Eye (tissue), 1 donor: ENCODE measurements at places on chromosomes 13 and 19.

- DNase-seq = no peak
Observed at GRCh38 chr19:39251081-39251480, 2.4 kb upstream of the IFNL4 start.

DNA sequence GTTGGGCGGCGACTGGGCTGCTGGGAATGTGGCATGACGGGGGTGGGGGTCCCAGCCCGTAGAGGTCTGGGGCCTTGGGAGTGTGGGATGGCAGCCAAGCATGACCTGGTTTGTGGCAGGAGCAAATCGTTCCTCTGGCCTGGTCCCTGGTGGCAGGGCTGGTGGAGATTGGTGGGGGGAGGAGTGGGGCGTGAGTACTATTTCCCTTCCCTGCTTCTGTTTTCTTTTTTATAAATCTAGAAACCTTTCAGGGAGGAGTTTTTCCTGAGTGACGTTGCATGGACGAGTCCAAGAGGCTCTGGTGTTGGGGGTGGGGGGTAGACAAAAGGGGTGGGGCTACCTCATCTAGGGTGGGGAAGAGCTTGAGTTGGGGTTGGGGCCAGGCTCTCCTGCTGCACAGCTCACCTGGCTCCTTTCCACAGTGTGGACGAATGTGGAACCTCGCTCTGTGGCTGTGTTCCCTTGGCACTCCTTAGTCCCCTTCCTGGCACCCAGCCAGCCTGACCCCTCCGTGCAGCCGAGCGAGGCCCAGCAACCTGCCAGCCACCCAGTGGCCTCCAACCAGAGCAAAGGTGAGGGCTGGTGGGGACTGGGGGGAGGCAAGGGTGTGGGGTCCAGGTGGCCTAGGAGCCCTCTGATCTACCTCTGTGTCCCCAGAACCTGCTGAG is 15.4 kb upstream of the PRR19 start:
- peak; percentile 50 for DNase-seq

- no peak for DNase-seq
Observed at GRCh38 chr13:94331281-94331680, 148.2 kb downstream of the DCT start.

DNA sequence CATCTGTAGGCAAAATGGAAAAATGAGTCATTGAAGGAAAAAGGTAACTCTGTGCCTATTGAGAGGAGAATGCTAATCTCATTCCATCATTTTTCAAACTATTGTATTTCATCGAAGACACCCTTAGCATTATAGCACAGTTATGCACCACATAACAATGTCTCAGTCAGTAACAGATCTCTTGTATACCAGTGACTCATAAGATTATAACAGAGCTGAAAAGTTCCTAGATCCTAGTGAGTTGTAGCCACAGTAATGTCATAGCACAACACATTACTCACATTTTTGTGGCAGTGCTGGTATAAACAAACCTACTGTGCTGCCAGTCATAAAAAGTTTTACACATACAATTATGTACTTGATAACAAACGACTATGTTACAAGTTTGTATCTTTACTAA is 1077.6 kb downstream of the DIAPH3 start:
- DNase-seq = no peak

- DNase-seq = no peak
Observed at GRCh38 chr13:83515268-83516015, 366.8 kb downstream of the SLITRK1 start.

- DNase-seq = peak; percentile 25
Observed at GRCh38 chr13:103431856-103432255, 365.6 kb upstream of the SLC10A2 start.

DNA sequence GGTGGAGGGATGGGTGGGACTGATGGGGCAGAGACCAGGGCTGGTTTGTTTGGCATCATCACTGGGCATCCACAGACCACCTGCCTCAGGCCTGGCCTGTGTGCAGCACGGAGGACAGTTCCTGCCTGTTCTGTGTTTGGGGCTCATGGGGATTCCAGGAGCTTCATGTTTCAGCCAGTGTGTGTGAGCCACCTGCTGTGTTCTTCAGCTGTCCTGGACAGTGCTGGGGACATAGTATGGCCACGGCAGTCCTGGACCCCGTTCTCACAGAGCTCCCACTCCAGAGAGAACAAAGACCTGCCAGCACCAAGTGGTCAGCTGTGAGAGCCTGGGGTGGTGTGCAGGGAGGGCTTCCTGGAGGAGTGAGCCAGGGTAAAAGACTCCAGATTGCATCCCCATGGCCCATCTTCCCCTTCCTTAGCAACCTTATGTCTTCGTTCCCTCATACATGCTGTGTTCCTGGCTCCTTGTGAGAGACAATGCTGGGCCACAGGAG is 2.0 kb upstream of the CCDC97 start:
- DNase-seq = no peak

DNA sequence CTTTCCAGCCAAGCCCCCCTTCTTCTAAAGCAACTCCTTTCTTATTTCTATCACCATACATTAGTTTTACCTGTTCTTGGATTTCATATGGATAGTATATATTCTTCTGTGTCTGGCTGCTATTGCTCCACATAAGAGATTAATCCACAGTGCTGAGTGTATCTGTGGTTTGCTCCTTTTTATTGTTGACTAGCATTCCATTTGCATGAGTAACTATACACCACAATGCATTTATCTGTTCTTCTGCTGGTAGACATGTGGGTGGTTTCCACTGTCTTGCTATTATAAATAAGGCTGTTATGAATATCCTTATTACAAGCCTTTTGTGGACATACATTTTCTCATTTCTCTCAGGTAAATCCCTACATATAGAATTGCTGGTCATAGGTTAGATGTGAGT is 138.2 kb downstream of the SLC7A1 start:
- DNase-seq = no peak

DNA sequence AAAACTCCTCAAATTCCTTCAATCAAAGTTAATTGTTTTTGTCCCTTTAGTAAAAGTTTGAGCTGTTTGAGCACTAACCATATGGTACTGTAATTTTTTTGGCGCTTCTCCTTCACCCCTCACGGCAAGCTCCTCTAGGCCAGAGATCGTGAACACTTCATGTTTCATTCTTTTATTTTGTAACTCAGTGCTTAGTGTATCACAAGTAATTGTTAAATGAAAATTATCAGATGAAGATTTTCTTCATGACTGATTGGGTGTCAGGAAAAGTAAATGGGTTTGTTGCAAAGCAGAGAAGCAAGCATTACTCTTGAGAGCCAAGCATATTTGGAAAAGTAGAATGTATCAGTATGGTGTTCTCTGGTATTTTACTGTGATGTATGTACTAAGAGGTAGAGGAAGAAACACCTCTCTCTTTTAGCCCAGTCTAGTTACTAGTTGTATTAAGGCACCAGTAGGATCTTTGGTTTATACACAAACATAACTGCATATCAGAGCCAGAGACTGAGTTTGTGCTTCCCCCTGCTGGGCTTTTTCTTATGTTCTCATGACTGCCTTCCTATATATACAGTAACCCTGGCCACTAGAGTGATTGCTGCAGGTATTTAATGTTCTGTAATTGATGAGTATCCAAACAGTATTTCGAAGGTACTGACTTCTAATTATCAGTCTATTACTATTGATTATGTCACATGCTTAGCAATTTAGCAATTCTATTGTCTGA is 202.3 kb upstream of the KLHL1 start:
- DNase-seq = peak; percentile 80

DNA sequence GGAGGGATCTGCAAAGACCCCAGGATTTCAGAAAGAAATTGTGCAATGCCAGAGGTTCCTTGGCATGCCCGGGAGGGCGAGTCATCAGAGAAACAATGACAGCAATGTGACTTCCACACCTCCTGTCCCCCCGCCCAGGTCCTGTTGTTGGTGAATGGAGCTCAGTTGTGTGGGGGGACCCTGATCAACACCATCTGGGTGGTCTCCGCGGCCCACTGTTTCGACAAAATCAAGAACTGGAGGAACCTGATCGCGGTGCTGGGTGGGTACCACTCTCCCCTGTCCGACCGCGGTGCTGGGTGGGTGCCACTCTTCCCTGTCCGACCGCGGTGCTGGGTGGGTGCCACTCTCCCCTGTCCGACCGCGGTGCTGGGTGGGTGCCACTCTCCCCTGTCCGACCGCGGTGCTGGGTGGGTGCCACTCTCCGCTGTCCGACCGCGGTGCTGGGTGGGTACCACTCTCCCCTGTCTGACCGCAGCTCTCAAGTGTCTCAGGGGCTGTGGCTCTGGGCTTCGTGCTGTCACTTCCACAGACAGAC is 5.2 kb upstream of the F10 start:
- DNase-seq = no peak

DNA sequence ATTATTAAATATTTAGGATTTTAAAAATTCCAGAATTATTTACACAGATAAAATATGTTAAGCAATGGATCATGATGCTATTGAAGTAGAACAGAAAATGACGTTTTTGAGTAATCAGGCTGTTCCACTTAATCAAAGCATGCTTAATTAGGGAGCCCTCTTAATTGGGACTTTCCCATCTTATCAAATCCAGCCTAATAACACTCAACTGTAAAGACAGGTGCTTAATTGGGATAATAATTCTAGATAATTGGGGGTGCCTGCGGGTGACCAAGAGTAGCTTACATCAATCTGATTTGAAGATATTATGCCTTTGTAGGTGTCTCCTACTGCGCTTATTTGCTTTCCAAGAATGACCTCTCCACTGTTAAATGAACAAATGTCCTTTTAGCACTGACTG is 742.2 kb upstream of the SLITRK6 start:
- peak; percentile 83 for DNase-seq

- DNase-seq = no peak
Observed at GRCh38 chr13:45314822-45315221, 26.2 kb downstream of the TPT1 start.

DNA sequence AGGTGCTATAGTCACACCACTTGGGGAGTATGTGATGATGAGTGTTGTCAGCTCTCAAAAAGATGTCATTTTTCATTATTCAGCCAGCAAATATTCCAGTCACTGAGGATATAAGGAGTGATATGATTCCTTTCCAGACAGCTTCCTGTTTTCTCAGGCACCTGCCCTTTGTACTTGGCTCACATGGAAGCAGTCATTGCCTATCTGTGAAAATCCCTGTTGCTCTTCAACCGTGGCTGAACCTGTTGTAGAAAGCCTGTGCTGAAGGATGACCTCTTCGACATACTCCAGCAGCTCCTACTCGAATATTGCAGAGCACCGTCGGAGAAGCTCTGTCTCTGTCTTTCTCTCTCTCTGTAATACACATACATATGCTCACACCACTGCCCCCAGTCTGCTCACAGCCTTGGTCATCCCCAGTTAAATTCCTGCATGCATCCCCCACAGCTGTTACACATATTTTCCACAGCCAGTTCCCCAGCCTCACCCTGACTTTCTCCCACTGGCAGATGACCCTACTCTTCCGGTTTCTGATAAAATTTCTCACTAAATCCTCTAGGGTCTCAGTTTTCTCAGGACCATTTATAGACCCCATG is 204.2 kb upstream of the ARGLU1 start:
- DNase-seq = peak; percentile 16

DNA sequence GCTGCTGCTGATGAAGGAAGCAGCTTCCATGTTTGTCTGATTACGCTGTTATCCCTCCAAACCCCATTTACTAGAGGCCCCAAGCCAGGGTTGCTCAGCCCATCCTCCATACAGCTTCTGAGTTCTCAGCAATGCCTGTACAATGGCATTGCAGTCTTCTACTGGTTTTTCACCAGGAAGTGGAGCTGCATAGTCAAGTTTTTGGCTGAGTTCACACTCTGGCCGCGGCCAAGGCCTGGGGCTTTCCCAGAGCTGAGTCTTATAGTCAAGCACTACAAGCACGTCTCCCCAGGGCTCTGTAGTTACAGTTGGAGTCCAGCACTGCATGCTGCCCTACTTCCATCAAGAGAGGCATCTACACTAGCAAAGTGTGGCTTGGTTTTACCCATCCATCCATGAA is 182.5 kb downstream of the POU4F1 start:
- DNase-seq = no peak

GRCh38 chr13:104584481-104584880 is 1518.3 kb upstream of the SLC10A2 start:
- no peak for DNase-seq

DNA sequence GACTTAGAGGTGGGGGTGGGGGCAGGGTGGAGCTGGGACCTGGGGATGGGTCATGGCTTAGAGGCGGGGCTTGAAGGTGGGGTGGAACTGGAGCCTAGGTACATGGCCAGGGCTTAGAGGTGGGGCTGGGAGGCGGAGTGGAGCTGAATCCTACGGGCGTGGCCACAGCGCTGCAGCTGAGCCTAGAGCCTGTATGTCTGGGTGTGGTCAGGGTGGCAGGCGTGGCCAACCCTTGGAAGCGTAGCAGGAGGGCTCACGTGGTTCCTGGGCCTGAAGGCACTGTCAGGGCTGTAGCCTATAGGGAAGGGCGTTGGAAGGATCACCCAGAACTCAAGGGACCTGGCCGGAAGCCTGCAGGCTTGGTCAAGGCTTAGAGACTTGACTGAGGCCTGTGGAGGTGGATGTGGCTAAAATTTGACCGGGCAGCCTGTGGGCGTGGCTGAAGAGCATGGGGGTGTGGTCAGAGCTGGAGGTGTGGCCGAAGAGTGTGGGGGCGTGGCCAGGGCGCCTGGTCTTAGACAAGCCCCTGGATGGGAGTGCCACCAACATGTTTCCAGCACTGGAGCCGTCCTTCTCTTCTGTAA is 24.3 kb downstream of the COLGALT1 start:
- peak; percentile 52 for DNase-seq

- DNase-seq = no peak
Observed at GRCh38 chr19:7888826-7889217, 512 bp downstream of the LRRC8E start.

- no peak for DNase-seq
Observed at GRCh38 chr13:59659981-59660380, 503.7 kb downstream of the DIAPH3 start.

DNA sequence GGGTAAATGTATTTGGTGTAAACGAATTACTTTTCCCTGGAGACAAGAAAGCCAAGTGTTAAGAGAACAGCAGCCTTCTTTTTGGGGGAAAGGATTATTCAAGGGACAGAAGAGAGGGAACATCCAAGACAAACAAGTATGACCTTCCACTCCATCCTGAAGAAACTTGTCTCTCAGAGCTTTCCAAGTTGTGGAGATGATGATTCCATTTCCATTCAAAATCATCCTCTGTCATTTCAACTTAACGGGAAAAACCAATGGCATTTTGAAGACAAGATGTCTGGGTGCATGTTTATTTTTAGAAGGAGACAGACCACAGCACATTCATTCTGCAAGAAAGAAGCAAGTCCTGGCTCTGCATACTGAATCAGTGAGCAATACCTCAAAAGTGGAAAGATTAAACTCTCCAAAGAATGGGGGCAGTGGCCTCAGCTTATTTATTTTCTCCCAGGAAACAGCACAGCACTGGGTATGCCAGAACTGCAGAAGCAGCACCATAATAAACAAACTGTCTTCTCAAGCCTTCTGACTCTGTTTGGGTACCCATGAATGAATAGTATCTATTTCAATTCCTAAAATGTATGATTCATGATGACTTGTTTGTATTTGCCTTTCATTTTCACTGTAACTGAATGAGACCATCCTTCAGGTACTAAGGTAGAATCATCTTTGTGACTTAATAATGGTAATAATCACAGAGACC is 541.0 kb downstream of the RFC3 start:
- DNase-seq = no peak
